Psoas muscle (tissue), 8 donors: ENCODE measurements at places on chromosomes 2 and 18. TPM values are rescaled to one million over a fixed set of nuclear protein-coding genes. Genes with fewer than 3 reads are reported as not detected.

Gene MEP1B
- 0.16 TPM for polyA plus RNA-seq

Gene CHPF
- 9.0 TPM for polyA plus RNA-seq

Gene ELOA2
- polyA plus RNA-seq, result not detected

Gene CRYBA2
- polyA plus RNA-seq, result not detected

Gene SLC5A7
- polyA plus RNA-seq, result not detected

Gene PARD3B
- polyA plus RNA-seq, result 1.6 TPM

Gene ZAP70
- 0.94 TPM for polyA plus RNA-seq

Gene CCDC68
- polyA plus RNA-seq, result 1.9 TPM

Gene SKA1
- polyA plus RNA-seq, result 0.19 TPM
